ENCODE measurements at places on chromosomes 16 and 17.
A peak's percentile ranks its signal among the peaks of the same experiment; 100 is the strongest.

DNA sequence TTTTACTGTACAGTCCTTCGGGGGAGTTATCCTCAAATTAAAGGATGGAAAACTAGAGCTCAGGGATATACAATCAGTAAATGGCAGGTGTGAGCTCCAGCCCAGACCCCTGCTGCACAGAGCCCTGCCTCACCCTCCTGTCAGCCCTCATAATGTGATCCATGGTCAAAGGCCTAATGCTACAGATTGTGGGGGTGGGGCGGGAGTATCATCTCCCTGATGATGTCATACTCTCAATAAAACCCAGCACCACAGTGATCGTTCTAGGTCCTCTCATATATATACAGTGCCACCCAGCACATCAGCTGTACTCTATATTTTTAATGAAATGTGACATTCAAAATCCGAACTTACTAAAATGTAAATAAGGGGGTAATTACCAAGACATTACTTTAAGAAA lies 61.5 kb downstream of the SLC39A11 start:
- DNase-seq: no peak

GRCh38 chr17:17109256-17109655 lies 67.0 kb downstream of the MPRIP start:
- no peak for DNase-seq

GRCh38 chr17:2894782-2895181 lies 98.5 kb downstream of the RAP1GAP2 start:
- no peak for DNase-seq

DNA sequence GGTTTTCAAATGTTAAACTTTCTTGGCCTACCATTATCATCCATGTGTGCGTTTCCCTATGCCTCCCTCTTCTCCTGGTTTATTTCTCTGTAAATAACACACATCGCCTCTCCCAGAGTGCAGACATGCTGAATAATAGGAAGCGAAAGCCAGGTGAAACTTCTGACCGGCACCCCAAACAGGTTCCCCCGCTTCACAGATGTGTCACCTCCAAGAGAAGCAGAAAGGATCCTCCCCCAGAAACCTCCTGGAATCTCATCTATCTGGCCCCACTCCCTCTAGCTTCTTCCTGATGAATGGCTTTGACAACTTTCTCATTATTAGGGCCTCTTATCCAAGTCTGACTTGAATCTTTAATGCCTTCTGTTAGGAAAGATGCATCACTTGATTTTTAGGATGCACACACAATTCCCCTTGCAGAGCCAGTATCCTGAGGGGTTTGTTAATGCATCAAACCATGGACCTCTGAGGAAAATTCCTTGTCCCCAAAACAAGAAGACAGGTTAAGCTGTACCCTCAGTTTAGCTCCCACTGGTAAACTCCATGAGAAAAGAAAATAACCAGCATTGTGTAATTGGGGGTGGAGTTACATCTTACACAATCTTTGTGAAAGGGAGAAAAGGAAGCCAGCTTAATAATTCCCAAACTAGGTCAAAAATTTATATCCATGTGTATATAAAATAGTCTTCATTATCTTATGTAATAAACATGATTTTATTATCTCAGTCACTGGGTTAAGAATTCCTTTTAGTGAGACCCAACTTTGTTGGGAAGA lies 20.1 kb upstream of the HYDIN start:
- DNase-seq: no peak

DNA sequence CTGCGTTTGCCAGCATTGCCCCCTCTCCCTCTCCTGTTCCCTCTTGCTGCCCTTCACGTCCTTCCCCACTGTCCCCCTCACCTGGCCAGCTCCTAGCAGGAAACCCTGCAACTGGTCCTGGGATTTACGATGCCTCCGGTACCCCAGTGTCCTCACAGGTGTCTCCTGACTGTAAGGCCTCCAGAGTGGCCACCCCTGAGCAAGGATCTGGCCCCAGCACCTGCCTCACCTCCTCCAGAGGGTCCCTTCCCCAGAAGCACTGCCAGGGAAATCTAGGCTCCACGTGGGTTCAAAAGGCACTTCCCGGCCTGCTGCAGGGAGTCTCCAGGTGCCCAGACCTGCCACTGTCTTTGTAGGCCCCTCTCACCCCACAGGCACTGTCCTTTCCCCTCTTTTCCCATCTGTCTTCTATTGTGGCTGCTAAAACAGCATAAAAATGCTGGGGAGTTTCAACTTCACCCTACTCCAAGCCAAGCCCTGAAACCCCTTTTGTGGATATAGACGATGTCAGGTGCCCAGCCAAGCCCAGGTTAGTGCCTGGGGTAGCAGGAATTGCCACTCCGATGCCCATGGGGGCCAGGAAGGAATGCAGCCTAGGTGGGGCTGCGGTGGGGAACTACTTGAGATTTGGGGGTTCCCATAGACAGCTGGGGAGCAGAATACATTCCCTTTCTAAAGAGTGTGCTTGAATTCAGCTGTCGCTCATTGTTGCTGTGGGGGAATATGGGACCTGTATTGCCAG lies 25.7 kb downstream of the RAB11FIP4 start:
- no peak for DNase-seq

GRCh38 chr17:7703584-7704479 lies 1.2 kb upstream of the EFNB3 start:
- DNase-seq: peak; percentile 56

DNA sequence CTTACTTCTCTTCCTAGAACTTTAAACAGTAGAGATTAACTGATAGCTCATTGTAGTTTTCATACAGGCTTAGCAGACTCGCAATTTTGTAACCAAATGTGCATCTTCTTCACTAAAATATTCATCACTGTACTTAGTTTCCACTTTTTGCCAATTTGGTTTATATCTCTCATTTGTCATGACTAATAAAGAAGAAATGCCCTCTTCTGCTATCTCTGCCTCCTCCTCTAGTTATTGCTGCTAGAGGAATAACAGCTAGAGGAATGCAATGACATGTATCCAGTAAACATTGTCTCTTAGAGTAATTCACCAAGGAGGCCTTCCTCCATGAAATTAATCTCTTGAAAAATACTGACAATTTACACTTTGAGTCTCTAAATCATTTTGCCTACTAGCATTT lies 115.5 kb upstream of the COX10 start:
- no peak for DNase-seq

Data from astrocyte of the spinal cord (primary cell).